HS-5 (cell line): ENCODE measurements at places on chromosomes 1 and 21.
A peak's percentile ranks its signal among the peaks of the same experiment; 100 is the strongest.

- DNase-seq = no peak
Measured at GRCh38 chr1:116832932-116833578, 76.7 kb upstream of the PTGFRN start.

- no peak for DNase-seq
Measured at GRCh38 chr1:208251911-208252835, 8.0 kb upstream of the PLXNA2 start.

DNA sequence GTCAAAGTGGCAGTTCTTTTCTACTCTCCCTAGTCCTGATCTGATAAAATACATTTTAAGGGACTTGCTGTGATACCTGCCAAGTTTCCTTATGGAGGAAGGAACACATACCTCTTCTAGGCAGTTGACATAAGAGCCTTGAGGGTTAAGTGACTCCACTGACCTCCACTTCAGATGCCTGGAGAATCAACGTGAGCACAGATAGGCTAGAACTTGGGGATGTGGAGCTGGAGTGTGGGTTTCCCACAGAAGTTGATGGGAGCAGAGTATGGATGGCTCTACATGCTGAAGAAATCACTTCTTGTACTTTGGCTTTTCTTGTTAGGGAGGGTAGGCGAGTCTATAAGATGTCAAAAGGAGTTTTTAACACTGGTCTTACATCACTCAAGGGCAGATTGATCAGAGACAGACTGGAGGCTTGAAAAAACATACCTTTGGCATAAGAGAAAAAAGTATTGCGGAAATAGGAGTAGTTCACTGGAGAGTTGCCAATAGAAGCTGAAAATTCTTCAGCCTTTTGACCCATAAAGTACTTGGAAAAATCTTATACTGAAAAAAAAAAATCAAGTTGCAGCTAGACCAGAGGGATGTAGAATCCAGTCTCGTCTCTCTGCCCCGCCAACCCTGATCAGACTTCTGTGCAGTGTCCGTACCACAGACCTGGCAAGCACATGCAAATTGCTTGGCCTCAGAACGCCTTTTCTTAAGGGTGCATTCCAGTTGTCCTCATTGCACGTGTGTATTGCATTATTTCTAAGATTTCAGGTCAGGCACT lies 5.5 kb downstream of the RHOU start:
- no peak for DNase-seq

DNA sequence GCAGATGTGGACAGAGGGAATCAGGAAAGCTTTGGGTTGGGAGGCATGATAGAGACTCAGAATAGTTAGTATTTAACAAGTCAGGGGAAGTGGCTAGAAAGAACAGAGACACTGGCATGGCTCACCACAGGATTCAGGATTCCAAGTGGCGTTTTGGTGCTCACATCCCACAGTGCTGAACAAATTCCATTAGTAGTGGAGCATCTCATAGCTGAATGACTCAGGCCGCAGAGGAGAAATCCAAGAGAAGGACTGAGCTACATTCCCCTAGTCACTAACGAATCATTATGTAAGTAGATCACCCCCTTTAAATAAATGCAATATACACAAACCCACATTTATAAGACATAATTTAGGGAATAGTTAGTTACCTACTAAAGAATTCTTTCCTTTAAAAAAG lies 5.0 kb upstream of the KCNJ9 start:
- DNase-seq = no peak

GRCh38 chr1:218380125-218380977 lies 35.2 kb downstream of the TGFB2 start:
- DNase-seq = peak; percentile 84
